H1 (cell line): ENCODE measurements at places on chromosomes 1 and 21.

GRCh38 chr21:28410256-28410655 is 582.4 kb downstream of the LTN1 start:
- no peak for DNase-seq

GRCh38 chr1:117240547-117240946 is 29.8 kb upstream of the VTCN1 start:
- no peak for DNase-seq

GRCh38 chr1:62373221-62373620 is 54.0 kb upstream of the KANK4 start:
- no peak for DNase-seq

- no peak for DNase-seq
Observed at GRCh38 chr1:59605761-59606160, 209.0 kb upstream of the HOOK1 start.

DNA sequence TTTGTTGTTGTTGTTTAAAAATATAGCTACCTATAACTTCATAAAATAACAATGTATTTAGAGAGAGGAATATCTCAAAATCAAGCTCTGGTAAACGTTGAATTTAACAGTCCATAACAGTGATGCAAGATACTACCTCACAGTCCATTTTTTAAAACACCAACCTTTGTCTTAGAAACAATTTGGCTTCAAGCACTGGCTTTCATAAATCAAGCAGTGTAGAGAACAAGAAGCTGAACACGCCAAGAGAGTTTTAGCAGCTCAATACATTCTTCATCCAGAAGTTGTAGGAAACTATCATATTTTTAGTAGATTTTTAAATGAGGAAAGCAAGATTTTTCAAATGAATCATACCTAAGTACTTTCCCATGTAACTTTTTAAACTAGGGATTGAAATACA is 334.3 kb upstream of the ADAMTS5 start:
- no peak for DNase-seq

- DNase-seq: no peak
Observed at GRCh38 chr1:171990371-171990770, 149.1 kb downstream of the DNM3 start.

- no peak for DNase-seq
Observed at GRCh38 chr21:45811136-45811535, 167.6 kb downstream of the PCBP3 start.

DNA sequence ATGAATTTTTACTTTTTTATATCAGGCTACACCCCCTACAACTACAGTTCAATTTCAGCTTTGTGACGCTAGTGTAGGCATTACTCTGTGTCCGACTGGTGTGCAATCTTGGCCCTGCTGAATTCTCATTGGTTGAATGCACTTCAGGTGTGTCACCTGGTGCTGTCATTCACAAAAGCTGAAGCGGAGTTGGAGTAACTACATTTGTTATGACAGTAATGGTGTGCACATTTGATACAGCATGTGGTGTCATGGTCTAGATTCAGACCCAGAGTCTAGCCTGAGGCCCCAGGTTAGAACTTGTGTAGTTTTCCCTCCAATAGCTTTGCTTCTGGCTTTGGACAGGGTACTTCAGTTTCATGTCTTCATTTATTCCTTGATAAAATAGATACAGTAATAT is 88.7 kb downstream of the C1orf94 start:
- DNase-seq: no peak

GRCh38 chr1:220207411-220207810 is 64.8 kb downstream of the RAB3GAP2 start:
- no peak for DNase-seq

DNA sequence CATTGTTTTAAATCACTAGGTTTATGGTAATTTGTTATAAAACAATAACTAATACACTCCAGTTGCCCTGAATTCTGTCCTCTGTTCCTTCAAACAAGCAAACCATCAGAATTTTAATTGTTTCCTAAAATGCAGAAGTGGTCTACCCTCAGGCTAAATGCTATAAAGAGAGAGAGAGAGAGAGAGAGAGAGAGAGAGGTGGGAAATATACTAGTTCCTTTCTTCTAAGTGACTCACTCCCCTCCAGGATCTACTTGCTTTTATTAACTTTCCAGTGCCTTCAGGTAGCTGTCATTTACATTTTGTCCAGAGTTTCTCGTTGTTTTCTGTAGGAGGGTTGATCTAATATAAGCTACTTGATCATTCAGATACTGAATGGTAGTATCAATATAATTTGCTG is 26.4 kb downstream of the LRRC53 start:
- DNase-seq: no peak

DNA sequence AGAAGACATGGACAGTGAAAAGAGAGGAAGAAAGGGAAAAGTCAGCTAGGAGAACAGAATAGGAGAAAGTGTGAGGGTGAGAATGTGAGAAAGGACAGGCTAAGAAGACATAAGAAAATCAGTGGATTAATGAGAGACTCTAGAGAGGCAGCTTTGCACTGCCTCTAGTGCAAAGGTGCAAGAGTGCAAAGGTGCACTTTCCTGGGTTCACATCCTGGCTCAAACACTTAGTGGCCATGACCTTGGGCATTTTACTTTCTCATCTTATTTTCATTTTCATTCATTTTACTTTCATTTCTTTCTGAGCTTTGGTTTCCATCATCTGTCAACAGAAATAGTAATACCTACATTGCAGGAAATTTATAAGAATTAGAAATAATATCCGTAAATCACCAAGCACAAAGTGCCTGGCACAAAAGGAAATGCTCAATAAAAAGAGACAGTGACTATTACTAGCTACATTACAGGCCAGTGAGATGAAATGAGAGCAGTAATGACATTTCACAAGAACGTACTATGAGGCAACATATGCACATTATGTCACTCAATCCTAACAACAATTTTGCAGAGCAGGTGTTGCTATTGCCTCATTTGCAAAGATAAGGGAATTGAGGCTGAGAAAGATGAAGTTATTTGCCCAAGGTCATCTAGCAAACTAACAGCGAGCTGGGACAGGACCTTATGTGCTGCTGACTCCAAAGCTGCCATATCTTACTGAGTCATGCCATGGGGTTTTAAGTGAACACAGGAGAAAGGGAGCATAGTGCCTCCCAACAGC is 107.0 kb upstream of the TLR5 start:
- peak; percentile 6 for DNase-seq

DNA sequence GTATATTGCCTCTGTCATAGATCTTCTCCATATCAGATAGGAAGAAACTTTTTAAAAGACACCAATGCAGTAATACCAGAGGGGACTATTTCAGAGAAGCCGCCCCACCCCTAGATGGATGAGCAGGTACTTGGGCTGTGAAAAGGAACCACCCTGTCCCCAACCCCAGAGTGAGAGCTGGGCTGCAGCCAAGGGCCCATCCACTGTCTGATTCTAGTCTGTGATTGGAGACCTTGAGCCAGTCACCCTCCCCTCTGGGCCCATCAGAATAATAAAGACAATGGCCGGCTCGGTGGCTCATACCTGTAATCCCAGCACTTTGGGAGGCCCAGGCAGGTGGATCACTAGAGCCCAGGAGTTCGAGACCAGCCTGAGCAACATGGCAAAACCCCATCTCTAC is 5.0 kb downstream of the CLEC20A start:
- DNase-seq: no peak

GRCh38 chr1:42118125-42118524 is 35.1 kb upstream of the GUCA2B start:
- no peak for DNase-seq

- no peak for DNase-seq
Observed at GRCh38 chr1:185862235-185862634, 128.0 kb downstream of the HMCN1 start.

GRCh38 chr21:36386031-36386642 is 945 bp downstream of the CHAF1B start:
- no peak for DNase-seq
